ENCODE measurements at places on chromosomes 6 and 20.

DNA sequence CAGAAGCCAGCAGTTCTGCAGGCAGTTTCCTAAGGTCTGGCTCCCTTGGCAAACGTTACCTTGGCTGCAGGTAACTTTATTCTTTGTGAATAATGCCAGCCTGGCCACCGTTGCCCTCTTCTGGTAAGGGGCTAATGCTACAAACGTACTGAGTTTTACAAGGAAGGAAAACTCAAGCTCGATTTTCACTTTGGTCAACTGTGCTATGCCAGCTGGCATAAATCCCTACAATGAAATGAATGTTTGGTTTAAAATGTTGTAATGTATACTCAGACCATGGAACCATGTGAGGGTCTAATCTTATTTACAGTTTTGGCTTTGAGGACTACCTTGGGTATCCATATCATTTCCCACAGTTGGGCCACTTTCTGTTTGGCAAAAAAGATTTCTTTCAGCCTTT, 101.4 kb downstream of the SLX4IP start:
- no peak overlapping the region for H3K27ac ChIP-seq
- no peak for DNase-seq
- H3K27me3 ChIP-seq = no peaks in the 10 kb centered on the region
- H3K4me1 ChIP-seq = peaks cover 3% of the 10 kb centered on the region
- H3K36me3 ChIP-seq = no peaks in the 10 kb centered on the region

- H3K36me3 ChIP-seq = no peaks in the 10 kb centered on the region
- DNase-seq = no peak
- peak overlapping the region; percentile 25 for H3K4me3 ChIP-seq
- H3K27ac ChIP-seq = no peak overlapping the region
- H3K4me1 ChIP-seq = peaks cover 8% of the 10 kb centered on the region
Observed at GRCh38 chr20:57749131-57749690, 39.4 kb upstream of the PMEPA1 start.

- no peak overlapping the region for H3K4me3 ChIP-seq
- no peaks in the 10 kb centered on the region for H3K36me3 ChIP-seq
- no peaks in the 10 kb centered on the region for H3K27me3 ChIP-seq
Observed at GRCh38 chr6:137740967-137741761, 125.9 kb upstream of the TNFAIP3 start.

- no peak for DNase-seq
- H3K4me1 ChIP-seq = no peaks in the 10 kb centered on the region
- H3K36me3 ChIP-seq = no peaks in the 10 kb centered on the region
- H3K4me3 ChIP-seq = no peak overlapping the region
Observed at GRCh38 chr6:165605182-165605875, 57.7 kb downstream of the PDE10A start.

- H3K27ac ChIP-seq = peak overlapping the region; percentile 100
- H3K4me3 ChIP-seq = peak overlapping the region; percentile 92
- no peak for DNase-seq
- no peaks in the 10 kb centered on the region for H3K27me3 ChIP-seq
- peaks cover 28% of the 10 kb centered on the region for H3K4me1 ChIP-seq
Observed at GRCh38 chr20:45363611-45364492, 896 bp downstream of the SYS1 start.

DNA sequence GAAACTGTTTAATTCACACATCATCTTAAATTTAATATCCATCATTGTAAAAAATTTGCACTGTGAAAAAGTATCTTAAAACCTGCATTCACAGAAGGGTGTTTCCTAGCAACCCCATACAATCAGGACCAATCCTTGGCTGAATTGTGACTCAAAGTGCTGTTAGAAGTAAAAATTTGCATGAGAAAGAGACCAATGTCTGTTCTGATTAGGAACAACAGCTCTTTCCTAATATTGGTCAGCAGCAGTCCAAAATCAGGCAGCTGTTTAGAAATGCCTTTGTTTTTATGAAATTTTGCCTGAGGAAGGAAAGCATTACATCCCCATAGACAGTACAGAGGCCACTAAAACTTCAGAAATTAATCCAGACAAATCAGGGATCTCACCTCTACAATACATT, 987.0 kb downstream of the HACE1 start:
- no peaks in the 10 kb centered on the region for H3K4me1 ChIP-seq
- H3K36me3 ChIP-seq = no peaks in the 10 kb centered on the region
- H3K27me3 ChIP-seq = no peaks in the 10 kb centered on the region
- H3K27ac ChIP-seq = no peak overlapping the region

GRCh38 chr20:4869290-4870193, 131.8 kb downstream of the SLC23A2 start:
- no peaks in the 10 kb centered on the region for H3K27me3 ChIP-seq
- H3K36me3 ChIP-seq = peaks cover 16% of the 10 kb centered on the region
- H3K4me1 ChIP-seq = no peaks in the 10 kb centered on the region
- DNase-seq = no peak
- H3K27ac ChIP-seq = no peak overlapping the region
- H3K4me3 ChIP-seq = no peak overlapping the region

GRCh38 chr6:157625764-157626163, 197.3 kb upstream of the SNX9 start:
- no peak overlapping the region for H3K27ac ChIP-seq
- no peaks in the 10 kb centered on the region for H3K27me3 ChIP-seq
- no peak overlapping the region for H3K4me3 ChIP-seq

- H3K36me3 ChIP-seq = no peaks in the 10 kb centered on the region
- no peaks in the 10 kb centered on the region for H3K27me3 ChIP-seq
- no peak overlapping the region for H3K27ac ChIP-seq
- no peak for DNase-seq
Observed at GRCh38 chr6:5142915-5143314, 57.8 kb downstream of the PPP1R3G start.

GRCh38 chr6:13383328-13384163, 55.2 kb upstream of the TBC1D7 start:
- no peak for DNase-seq
- no peak overlapping the region for H3K27ac ChIP-seq
- no peaks in the 10 kb centered on the region for H3K4me1 ChIP-seq
- no peak overlapping the region for H3K4me3 ChIP-seq
- H3K27me3 ChIP-seq = no peaks in the 10 kb centered on the region
- H3K36me3 ChIP-seq = no peaks in the 10 kb centered on the region

DNA sequence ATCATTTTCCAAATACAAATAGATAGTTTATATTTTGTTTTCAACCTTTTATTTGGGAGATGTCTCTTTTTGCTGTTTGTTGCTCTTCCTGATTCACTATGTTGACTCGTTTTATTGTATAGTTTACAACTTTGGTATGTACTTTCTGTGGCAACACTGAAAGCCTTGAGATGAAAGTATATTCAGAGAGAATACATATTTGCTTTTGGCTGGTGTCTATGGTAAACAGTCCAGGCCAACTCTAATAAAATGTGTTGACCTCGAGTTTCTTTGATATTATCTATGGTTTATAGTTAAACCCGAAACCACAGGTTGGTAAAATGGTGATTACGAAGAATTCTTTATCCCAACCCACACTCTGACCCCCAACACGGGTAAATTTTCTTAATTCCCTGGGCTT, 919.6 kb upstream of the MAP3K7 start:
- no peaks in the 10 kb centered on the region for H3K36me3 ChIP-seq
- H3K4me1 ChIP-seq = no peaks in the 10 kb centered on the region
- no peak for DNase-seq
- H3K27ac ChIP-seq = no peak overlapping the region

DNA sequence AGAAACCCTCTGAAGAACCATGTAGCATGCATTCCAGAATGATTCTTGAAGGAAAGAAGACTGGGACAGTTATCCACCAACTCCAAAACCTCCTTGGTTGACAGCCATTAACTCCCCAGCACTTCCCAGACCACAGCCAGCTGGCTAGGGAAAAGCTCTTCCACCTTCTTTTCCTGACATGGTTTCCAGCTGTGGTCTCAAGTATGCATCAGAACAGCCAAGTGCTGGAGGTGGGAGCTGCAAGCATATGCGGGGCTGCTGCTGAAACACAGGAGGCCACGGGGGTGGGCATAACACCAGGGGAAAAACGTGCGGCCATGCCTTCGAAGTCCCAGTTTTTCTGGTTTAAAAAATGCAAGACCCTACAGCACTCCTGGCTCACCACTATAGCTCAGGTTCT, 108.0 kb upstream of the FAM184A start:
- H3K4me1 ChIP-seq = no peaks in the 10 kb centered on the region
- no peak for DNase-seq
- no peak overlapping the region for H3K4me3 ChIP-seq
- H3K36me3 ChIP-seq = peaks cover 7% of the 10 kb centered on the region
- no peaks in the 10 kb centered on the region for H3K27me3 ChIP-seq
- no peak overlapping the region for H3K27ac ChIP-seq

DNA sequence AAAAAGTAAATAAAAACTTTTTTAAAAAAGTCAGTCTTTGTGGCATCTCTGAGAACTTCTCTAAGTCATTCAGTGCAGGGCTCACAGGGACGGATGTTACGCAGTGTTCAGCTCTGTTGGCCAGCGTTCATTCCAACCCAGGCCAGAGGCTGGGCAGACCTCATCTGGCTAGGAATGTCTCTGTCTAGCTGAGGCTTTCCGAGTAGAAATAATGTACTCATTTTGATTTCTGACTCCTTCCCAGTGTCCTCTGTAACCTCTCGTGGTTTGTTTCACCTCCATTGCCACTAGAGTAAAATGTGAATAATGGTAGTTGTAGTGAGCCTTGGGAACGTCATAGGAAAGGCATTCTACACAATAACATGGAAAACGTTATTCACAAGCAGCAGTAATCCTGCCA, 135.1 kb downstream of the TMEM242 start:
- H3K27me3 ChIP-seq = no peaks in the 10 kb centered on the region
- H3K27ac ChIP-seq = no peak overlapping the region
- peaks cover 10% of the 10 kb centered on the region for H3K4me1 ChIP-seq
- peaks cover 44% of the 10 kb centered on the region for H3K36me3 ChIP-seq
- no peak overlapping the region for H3K4me3 ChIP-seq

- H3K36me3 ChIP-seq = no peaks in the 10 kb centered on the region
- no peaks in the 10 kb centered on the region for H3K27me3 ChIP-seq
Observed at GRCh38 chr6:50861692-50862091, 43.0 kb downstream of the TFAP2B start.

DNA sequence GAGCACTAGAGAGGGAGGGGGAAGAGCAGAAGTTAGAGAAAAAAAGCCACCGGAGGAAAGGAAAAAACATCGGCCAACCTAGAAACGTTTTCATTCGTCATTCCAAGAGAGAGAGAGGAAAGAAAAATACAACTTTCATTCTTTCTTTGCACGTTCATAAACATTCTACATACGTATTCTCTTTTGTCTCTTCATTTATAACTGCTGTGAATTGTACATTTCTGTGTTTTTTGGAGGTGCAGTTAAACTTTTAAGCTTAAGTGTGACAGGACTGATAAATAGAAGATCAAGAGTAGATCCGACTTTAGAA, 2.0 kb downstream of the ID4 start:
- no peak for DNase-seq
- no peak overlapping the region for H3K4me3 ChIP-seq
- no peaks in the 10 kb centered on the region for H3K36me3 ChIP-seq
